Upper lobe of right lung (tissue), 1 donor: ENCODE measurements at places on chromosomes 2 and 18. TPM values are rescaled to one million over a fixed set of nuclear protein-coding genes. Genes with fewer than 3 reads are reported as not detected.

- no peaks in the 10 kb centered on the region for H3K4me1 ChIP-seq
- no peaks in the 10 kb centered on the region for H3K36me3 ChIP-seq
- H3K27ac ChIP-seq: no peak overlapping the region
- H3K4me3 ChIP-seq: no peak overlapping the region
Measured at GRCh38 chr2:71534201-71534600, 80.8 kb downstream of the DYSF start.

GRCh38 chr2:104793966-104794365 is 59.9 kb upstream of the POU3F3 start:
- H3K27ac ChIP-seq: no peak overlapping the region
- no peaks in the 10 kb centered on the region for H3K4me1 ChIP-seq
- H3K4me3 ChIP-seq: no peak overlapping the region

GRCh38 chr18:24121625-24122024 is 17.2 kb upstream of the CABYR start:
- no peak for DNase-seq
- no peak overlapping the region for H3K4me3 ChIP-seq
- no peak overlapping the region for H3K27ac ChIP-seq
- H3K36me3 ChIP-seq: peaks cover 7% of the 10 kb centered on the region
- H3K27me3 ChIP-seq: no peaks in the 10 kb centered on the region

- H3K4me1 ChIP-seq: no peaks in the 10 kb centered on the region
- peak; percentile 52 for DNase-seq
- H3K27me3 ChIP-seq: peaks cover 2% of the 10 kb centered on the region
- no peak overlapping the region for H3K27ac ChIP-seq
- H3K36me3 ChIP-seq: no peaks in the 10 kb centered on the region
- H3K4me3 ChIP-seq: no peak overlapping the region
Measured at GRCh38 chr2:120715941-120716340, 19.7 kb upstream of the GLI2 start.

GRCh38 chr18:51568151-51568550 is 370.7 kb upstream of the MEX3C start:
- no peak for DNase-seq
- no peak overlapping the region for H3K27ac ChIP-seq
- no peaks in the 10 kb centered on the region for H3K4me1 ChIP-seq

- no peaks in the 10 kb centered on the region for H3K27me3 ChIP-seq
- no peak overlapping the region for H3K4me3 ChIP-seq
- no peak for DNase-seq
- no peaks in the 10 kb centered on the region for H3K36me3 ChIP-seq
- H3K27ac ChIP-seq: no peak overlapping the region
- peaks cover 35% of the 10 kb centered on the region for H3K4me1 ChIP-seq
Measured at GRCh38 chr2:207092818-207093217, 72.9 kb downstream of the KLF7 start.

DNA sequence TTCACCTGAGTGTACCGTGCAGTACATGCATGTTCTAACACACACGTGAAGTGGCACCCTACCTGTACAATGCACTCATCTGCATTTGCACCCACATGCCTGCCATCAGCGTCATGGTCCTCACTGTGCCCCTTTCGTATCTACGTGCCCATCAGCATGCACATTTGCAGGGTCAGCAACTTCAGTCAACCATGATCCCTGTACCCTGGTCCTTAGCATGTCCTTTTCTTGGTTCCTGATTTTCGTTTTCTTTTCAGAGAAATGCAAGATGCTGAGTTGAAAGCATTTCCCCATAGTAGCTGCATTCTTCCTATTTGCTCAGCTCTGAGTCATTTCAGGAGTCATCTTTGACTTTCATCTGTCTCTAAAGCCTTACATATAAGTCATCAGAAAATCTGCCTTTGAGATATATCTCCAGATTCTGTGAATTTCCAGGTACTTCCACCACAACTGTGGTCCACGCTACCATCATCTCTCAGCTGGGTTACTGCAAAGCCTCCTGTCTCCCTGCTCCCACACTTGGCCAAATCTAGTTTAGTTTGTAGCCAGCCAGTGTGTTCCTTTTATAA is 14.7 kb upstream of the PUM2 start:
- no peak overlapping the region for H3K4me3 ChIP-seq
- H3K27ac ChIP-seq: no peak overlapping the region
- DNase-seq: no peak
- H3K36me3 ChIP-seq: no peaks in the 10 kb centered on the region

- peaks cover 9% of the 10 kb centered on the region for H3K4me1 ChIP-seq
- no peaks in the 10 kb centered on the region for H3K36me3 ChIP-seq
- H3K27me3 ChIP-seq: no peaks in the 10 kb centered on the region
- DNase-seq: no peak
- H3K27ac ChIP-seq: no peak overlapping the region
Measured at GRCh38 chr2:84483320-84483719, 24.2 kb upstream of the SUCLG1 start.

- no peak for DNase-seq
- H3K27me3 ChIP-seq: peaks cover 12% of the 10 kb centered on the region
- no peaks in the 10 kb centered on the region for H3K4me1 ChIP-seq
- H3K36me3 ChIP-seq: no peaks in the 10 kb centered on the region
Measured at GRCh38 chr2:11500702-11501303, 33.0 kb upstream of the GREB1 start.

DNA sequence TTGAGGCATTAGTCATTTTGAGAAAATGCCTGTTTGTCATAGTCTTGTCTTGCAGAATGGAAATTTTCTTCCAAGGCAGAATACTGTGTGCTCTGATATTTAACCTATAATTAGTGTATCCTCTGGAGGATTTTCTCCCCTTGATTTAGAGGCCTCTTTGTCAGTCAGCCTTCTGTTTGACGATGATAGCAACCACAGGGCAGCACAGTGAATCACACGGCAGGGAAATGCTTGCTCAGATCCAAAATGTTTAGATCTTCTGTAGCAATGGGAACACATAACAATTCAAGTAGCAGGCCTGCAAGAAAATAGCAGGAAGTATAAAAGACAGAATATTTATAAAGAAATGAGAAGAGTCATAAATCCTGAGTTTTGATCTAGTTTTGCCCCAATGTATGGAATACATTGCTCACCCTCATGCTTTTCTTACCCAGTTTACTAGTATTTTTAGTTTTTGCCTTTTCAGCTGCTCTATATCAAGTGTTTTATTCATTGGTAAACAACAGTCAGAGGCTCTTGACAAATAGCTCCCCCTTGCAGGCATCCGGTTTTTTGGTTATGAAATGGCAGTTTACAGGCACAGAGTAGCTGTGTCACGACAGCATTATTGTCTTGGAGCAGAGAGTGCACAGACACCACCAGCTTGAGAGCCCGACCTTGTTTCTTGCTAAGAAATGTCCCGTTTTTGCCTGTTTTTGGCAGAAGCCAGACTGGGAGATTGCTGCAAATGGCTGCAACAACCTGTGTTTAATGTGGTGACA is 185.1 kb downstream of the MYO3B start:
- no peaks in the 10 kb centered on the region for H3K4me1 ChIP-seq
- no peak for DNase-seq
- H3K36me3 ChIP-seq: no peaks in the 10 kb centered on the region
- H3K4me3 ChIP-seq: no peak overlapping the region
- H3K27ac ChIP-seq: no peak overlapping the region

GRCh38 chr2:132465917-132466316 is 49.3 kb downstream of the GPR39 start:
- no peaks in the 10 kb centered on the region for H3K36me3 ChIP-seq
- no peak overlapping the region for H3K4me3 ChIP-seq
- H3K27me3 ChIP-seq: no peaks in the 10 kb centered on the region
- H3K27ac ChIP-seq: no peak overlapping the region
- DNase-seq: no peak

- no peaks in the 10 kb centered on the region for H3K4me1 ChIP-seq
- H3K27me3 ChIP-seq: no peaks in the 10 kb centered on the region
- no peaks in the 10 kb centered on the region for H3K36me3 ChIP-seq
- DNase-seq: no peak
Measured at GRCh38 chr2:150143087-150143536, 344.4 kb downstream of the RND3 start.

GRCh38 chr18:41395695-41396094 is 559.3 kb upstream of the PIK3C3 start:
- H3K36me3 ChIP-seq: no peaks in the 10 kb centered on the region
- no peaks in the 10 kb centered on the region for H3K27me3 ChIP-seq
- no peak overlapping the region for H3K27ac ChIP-seq
- no peak overlapping the region for H3K4me3 ChIP-seq
- DNase-seq: no peak

GRCh38 chr2:80257450-80257849 is 47.1 kb downstream of the LRRTM1 start:
- no peak for DNase-seq
- no peaks in the 10 kb centered on the region for H3K4me1 ChIP-seq
- no peaks in the 10 kb centered on the region for H3K36me3 ChIP-seq

DNA sequence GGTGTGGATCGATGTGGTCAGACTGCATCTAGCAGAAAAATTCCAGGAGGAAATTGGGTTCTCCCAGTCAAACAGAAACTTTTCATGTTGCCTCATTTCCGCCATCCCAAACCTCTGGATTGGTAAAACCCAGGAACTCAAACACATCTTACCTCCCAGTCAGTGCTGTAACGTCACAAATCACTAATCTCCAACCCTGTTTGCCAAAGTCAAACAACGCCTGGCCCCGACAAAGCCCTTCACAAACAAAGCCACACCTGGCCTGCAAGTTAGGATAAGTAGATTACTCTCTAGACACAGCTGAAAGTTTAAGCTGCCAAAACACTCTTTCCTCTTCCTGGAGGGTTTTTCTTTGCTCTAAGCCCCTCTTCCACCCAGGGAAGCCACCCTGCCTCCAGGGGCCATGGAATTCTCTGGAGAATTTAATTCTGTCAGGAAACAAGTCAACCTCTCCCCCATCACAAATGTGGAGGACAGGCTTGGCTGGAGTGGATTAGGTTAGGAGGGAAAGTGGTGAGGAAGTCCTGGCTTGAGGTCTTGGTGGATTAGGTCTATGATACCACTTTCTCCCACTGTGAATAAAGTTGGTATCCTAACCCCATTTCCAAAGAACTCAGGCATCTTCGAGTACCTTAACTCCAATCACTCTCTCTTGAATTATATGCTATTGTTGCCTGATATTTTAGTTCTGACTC is 86.7 kb downstream of the LYPD6B start:
- H3K4me3 ChIP-seq: no peak overlapping the region
- DNase-seq: no peak
- no peak overlapping the region for H3K27ac ChIP-seq
- H3K4me1 ChIP-seq: no peaks in the 10 kb centered on the region

GRCh38 chr2:99698896-99699295 is 209.1 kb upstream of the REV1 start:
- H3K4me3 ChIP-seq: no peak overlapping the region
- DNase-seq: no peak
- no peaks in the 10 kb centered on the region for H3K27me3 ChIP-seq
- no peaks in the 10 kb centered on the region for H3K4me1 ChIP-seq
- no peak overlapping the region for H3K27ac ChIP-seq

- no peaks in the 10 kb centered on the region for H3K4me1 ChIP-seq
- no peaks in the 10 kb centered on the region for H3K36me3 ChIP-seq
- DNase-seq: no peak
- no peaks in the 10 kb centered on the region for H3K27me3 ChIP-seq
- H3K4me3 ChIP-seq: no peak overlapping the region
Measured at GRCh38 chr2:163364736-163365135, 371.1 kb downstream of the FIGN start.

DNA sequence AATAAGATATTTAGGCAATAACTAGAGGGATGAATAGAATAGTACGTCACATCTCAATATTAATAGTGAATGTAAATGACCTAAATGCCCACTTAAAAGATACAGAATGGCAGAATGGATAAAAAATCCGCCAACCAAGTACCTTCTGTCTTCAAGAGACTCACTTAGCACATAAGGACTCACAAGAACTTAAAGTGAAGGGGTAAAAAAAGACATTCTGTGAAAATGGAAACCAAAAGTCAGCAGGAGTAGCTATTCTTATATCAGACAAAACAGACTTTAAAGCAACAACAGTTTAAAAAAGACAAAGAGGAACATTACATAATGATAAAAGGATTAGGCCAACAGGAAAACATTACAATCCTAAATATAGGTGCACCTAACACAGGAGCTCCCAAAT is 56.7 kb upstream of the DSC1 start:
- DNase-seq: no peak
- H3K27ac ChIP-seq: no peak overlapping the region
- no peaks in the 10 kb centered on the region for H3K36me3 ChIP-seq

DNA sequence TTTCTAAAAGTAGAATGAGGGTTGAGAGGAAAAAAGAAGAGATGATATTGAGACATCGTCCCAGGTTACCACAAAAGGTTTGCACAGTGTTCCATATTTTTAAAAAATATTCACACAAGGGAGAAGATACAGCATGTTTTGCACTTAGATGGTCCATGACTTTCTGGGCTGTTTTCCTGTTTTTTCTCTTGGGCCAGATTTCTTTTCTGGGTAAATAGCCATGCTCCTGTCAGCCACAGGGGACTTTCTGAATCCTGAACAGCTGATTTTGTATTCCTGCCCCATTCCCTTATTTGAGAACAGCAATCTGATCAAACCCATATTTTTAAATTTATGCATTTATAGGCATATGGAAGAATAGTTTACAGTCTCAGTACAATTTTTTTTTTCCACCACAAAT is 185.9 kb upstream of the NRP2 start:
- DNase-seq: no peak
- H3K4me1 ChIP-seq: no peaks in the 10 kb centered on the region

GRCh38 chr18:61860302-61860701 is 32.5 kb downstream of the RNF152 start:
- no peak overlapping the region for H3K4me3 ChIP-seq
- H3K27me3 ChIP-seq: no peaks in the 10 kb centered on the region
- H3K4me1 ChIP-seq: no peaks in the 10 kb centered on the region
- H3K27ac ChIP-seq: no peak overlapping the region
- no peaks in the 10 kb centered on the region for H3K36me3 ChIP-seq
- no peak for DNase-seq

GRCh38 chr2:84653302-84653701 is 137.0 kb downstream of the DNAH6 start:
- no peak overlapping the region for H3K4me3 ChIP-seq
- H3K36me3 ChIP-seq: no peaks in the 10 kb centered on the region
- no peak for DNase-seq
- H3K27me3 ChIP-seq: no peaks in the 10 kb centered on the region
- no peaks in the 10 kb centered on the region for H3K4me1 ChIP-seq
- no peak overlapping the region for H3K27ac ChIP-seq

PLGLB2 gene
- total RNA-seq: 2.4 TPM

FEV gene
- not detected for total RNA-seq

PCARE gene
- 0.55 TPM for total RNA-seq

ITGB1BP1 gene
- 78.2 TPM for total RNA-seq

AFTPH gene
- total RNA-seq: 40.2 TPM

ASIC4 gene
- 0.55 TPM for total RNA-seq

HJURP gene
- total RNA-seq: 1.2 TPM

DTNA gene
- 21.8 TPM for total RNA-seq

PARD6G gene
- 6.5 TPM for total RNA-seq

RAD51AP2 gene
- total RNA-seq: not detected

CXCR2 gene
- total RNA-seq: 9.0 TPM

SCYGR4 gene
- not detected for total RNA-seq
